Kidney epithelial cell (primary cell): ENCODE measurements at places on chromosomes 2 and 18. TPM values are rescaled to one million over a fixed set of nuclear protein-coding genes. Genes with fewer than 3 reads are reported as not detected.

Gene IGFBP2
- 298 and 307 TPM in 2 replicates for total RNA-seq

Gene TDRD15
- not detected in 2 replicates for total RNA-seq

Gene PTPRN
- total RNA-seq, result 2.5 and 3.8 TPM in 2 replicates

Gene KIF3C
- total RNA-seq, result 58.3 and 75.9 TPM in 2 replicates

Gene LINC00305
- not detected in 2 replicates for total RNA-seq

Gene CNOT11
- 51.3 and 62.9 TPM in 2 replicates for total RNA-seq

Gene MORN2
- total RNA-seq, result 14.1 and 22.7 TPM in 2 replicates

Gene ACTG2
- total RNA-seq, result 0.27 and 2.1 TPM in 2 replicates

Gene CCDC74B
- total RNA-seq, result 8.6 and 9.5 TPM in 2 replicates

- no peak for DNase-seq
These were observed 128.9 kb upstream of the HS6ST1 start for GRCh38 chr2:128447538-128447995.

DNA sequence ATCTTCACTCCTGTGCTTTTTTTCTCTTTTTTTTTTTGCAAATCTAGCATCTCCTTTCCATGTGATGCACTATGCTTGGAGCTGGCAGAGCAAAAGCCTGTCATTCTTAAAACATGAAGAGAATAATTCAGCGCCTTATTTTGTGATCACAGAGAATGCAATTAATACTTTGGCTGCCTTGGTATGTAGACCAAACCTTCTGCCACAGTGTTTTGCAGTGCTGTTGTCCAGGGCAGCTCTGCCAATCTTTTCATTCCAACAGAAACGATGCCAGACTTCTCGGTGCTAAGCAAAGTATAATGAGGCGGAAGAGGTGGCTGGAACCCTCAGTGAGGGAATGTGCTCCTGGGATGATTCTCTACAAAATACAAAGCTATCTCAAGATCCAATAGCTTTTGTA is 25.6 kb downstream of the BCL2 start:
- DNase-seq, result no peak

DNA sequence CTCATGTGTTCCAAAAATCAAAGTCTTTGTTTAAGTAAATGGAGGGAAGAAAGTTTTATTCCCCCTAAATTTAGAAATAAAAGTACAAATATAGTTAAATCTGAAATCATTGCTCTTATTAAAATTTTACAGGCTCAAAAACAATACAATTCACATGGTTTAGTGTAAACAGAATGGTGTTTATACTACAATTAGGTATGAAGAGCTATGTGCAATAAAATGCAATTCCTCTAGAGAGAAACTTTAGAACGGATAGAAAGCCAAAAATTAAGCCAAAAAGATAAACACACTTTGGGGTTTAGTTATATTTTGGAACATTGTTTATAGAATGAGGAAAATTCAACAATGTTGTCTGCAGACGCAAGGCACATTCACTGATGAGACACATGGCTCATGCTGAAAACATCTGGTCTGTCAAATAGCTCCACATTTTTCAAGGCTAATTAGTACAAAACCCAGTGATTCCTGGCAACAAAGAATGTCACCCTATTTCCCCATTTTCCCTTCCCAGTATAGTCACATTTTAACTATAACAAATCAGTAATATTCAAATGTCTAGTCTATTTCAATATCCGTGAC is 103.3 kb downstream of the EXOC6B start:
- DNase-seq, result peak; percentile 2

DNA sequence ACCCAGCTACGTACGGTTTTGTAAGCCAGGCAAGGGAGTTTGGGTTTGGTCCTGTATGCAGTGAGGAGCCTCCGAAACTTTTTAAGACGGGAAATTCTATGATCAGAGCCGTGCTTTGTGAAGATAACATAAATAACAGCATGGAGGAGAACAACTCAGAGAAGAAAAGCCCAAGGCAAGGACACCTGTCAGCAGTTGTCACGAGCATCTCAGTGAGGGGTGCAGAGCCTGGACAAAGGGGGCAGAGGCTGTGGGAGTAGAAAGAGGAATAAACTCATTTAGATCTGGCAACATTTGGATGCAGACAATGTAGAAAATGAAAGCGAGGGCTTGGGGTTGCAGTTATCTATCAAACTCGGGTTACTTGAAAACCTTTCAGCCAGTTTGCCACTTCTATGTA is 64.5 kb downstream of the CAVIN2 start:
- DNase-seq, result no peak

GRCh38 chr18:65215865-65216466 is 534.8 kb upstream of the CDH7 start:
- DNase-seq, result no peak

GRCh38 chr2:239813261-239814115 is 211.7 kb downstream of the NDUFA10 start:
- DNase-seq, result no peak

- no peak for DNase-seq
These were observed 95.7 kb downstream of the NEDD4L start for GRCh38 chr18:58139459-58140386.

GRCh38 chr2:74991977-74992376 is 33.5 kb downstream of the POLE4 start:
- peak; percentile 4 for DNase-seq

DNA sequence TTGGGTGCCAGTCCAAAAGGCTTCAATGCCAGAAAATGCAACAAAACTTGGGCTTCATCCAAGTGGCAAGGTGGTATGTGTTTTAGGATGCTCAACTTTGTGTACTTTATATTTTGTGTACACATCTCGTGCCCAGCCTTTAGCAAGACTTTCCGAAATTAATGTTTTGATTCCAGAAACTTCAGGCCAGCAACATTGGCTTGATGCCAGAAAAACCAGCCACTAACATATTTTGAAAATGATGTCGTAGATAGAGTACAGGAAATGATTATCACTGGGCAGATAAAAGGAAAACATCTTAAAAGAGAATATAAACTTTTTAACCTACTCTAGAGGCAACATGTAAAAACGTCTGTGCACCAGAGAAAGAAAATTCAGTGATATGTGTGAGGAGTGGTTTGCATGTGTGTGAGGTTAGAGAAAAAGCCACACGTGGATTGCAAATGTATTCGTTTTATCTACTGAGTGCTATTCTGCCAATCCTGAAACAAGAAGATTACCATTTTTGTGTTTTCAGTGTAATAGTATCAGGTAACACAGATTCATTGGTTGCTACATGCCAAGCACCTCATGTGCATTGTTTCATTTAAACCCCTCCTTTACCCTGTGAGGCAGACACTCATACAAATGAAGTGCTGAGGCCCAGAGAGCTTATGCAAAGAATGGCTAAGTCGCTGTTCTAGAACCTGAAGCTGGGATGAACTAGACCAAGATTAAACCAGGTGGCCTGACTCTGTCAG is 264.8 kb downstream of the C1D start:
- no peak for DNase-seq

DNA sequence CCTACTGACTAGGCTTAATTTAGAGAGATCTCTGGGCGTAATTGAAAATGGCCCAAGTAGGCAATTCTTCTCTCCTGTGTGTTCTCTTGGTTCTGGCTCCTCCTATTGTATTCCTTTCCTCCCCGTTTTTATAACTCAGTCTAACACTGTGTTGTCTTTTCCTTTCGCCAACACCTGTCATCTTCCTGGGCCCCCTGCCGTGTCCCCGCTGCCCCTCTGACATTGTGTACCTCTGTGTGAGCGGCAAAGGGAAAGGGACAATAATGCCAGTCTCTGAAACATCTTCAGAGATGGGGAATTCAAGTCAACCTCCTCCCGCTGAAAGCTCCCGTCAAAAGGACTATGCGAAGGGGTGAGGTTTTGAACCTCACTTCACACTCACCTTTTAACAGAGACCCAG is 210.9 kb downstream of the GBX2 start:
- no peak for DNase-seq

DNA sequence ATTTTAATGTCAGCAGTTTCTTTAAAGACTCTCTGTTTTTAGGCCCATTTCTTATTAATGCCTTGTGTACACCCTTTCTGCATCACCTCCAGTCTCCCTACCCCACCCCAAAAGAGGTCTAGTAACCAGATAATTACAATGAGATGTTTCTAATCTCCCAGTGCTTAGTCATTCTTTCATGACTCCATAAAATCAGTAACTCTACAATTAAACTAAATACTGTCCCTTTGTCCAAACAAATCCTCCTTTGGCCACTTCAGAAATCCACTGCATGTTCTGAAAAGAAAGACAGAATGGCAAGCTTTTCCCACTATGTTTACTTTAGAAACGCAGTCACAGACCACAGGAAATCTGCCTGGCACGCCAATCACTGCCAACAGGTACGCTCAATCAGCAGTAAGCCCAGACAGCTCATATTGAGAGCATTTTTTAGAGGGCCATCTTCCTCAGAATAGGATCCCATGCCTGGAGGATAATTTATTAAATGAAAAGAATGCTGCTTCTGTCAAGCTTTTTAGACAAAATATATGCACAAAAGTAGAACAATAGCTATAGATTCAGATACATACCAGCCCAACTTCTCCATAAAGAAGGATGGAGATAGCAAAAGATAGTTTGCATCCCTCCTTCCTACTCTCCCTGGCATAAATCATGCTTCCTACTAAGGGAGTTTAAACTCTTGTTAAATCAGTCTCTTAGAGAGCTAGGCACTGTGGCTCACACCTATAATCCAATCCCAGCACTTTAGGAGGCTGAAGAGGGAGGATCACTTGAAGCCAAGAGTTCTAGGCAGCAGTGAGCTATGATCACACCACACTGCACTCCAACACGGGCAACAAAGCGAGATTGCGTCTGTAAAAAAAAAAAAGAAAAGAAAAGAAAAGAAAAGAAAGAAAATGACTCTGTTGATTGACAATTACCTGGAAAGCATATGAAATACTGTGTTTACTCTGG is 14.6 kb downstream of the CLASP1 start:
- DNase-seq, result no peak

DNA sequence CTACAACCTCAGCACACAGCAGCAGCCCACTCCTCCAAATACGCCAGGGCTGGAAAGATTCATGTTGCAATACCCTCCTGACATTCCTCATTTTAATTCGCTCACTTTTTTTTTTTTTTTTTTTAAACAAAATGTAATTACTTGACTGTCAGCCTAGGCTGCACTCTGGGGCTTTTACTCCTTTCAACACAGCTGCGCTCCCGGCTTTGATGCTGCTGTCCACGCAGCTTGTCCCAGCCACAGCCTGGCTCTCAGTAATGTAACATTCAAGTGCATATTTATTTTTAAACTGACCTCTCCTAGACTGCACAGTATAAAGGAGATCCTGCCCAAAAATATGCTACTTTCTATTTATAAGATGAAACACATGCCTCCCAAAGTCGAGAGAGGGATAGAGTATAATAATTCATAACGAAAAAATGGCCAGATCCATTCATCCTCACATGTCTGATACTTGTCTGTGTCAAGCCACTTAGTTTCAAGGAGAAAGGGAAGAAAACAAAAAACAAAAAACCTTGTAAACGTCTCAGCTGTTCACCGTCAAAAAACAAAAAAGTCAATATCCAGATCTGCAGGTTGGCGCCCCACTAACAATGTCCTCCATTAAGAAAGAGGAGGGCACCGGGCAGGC is 949 bp downstream of the CDC42EP3 start:
- DNase-seq, result no peak

- no peak for DNase-seq
These were observed 1817.4 kb downstream of the SUCLG1 start for GRCh38 chr2:82641598-82642180.

DNA sequence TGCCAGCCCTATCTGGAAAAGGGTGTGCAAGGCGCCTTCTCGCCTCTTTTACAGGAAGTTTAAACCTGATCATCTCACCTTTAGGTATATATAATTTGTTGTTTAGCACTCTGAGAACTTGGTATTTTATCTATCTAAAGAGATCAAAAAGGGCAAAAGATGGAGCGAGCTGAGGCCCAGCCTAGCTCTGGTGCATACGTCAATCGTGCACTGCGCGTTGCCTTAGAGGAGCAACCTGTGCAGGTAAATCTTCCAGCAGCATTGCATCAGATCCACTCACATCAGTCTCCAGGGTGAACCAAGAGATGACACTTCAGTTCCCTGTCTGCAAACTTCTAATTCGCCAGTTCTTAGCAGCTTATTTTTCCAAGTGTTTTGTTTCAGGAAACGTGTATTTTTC is 15.4 kb downstream of the BCL11A start:
- no peak for DNase-seq
